ENCODE measurements at places on chromosomes 6 and 20. TPM values are rescaled to one million over a fixed set of nuclear protein-coding genes. Genes with fewer than 3 reads are reported as not detected.

SLC4A11 gene
- 1.0 TPM for total RNA-seq

SLC52A3 gene
- total RNA-seq, result 0.25 TPM

ZNF343 gene
- total RNA-seq, result 8.5 TPM

TRIM40 gene
- 1.3 TPM for total RNA-seq

DEFB127 gene
- not detected for total RNA-seq

PGC gene
- total RNA-seq, result not detected

HELZ2 gene
- total RNA-seq, result 16.4 TPM

SLC35F1 gene
- 33.0 TPM for total RNA-seq

STMND1 gene
- 0.08 TPM for total RNA-seq

HMGCLL1 gene
- 0.21 TPM for total RNA-seq

GZF1 gene
- 24.6 TPM for total RNA-seq

SEMG1 gene
- total RNA-seq, result 0.42 TPM

RNF217 gene
- 9.8 TPM for total RNA-seq

FRS3 gene
- total RNA-seq, result 11.8 TPM

CFAP206 gene
- 14.4 TPM for total RNA-seq

DYNLRB1 gene
- total RNA-seq, result 177 TPM

C20orf96 gene
- 10.9 TPM for total RNA-seq

PRR18 gene
- not detected for total RNA-seq

HCK gene
- total RNA-seq, result 0.62 TPM

SLC26A8 gene
- total RNA-seq, result 0.18 TPM

ULBP2 gene
- total RNA-seq, result 0.50 TPM

SLC22A7 gene
- total RNA-seq, result 0.88 TPM

LRRC73 gene
- 2.5 TPM for total RNA-seq

TNFRSF21 gene
- total RNA-seq, result 1.3 TPM

MCCD1 gene
- total RNA-seq, result 0.50 TPM

LY6G5C gene
- 5.2 TPM for total RNA-seq

PNISR gene
- total RNA-seq, result 81.8 TPM

TRIM31 gene
- total RNA-seq, result 1.2 TPM

PTCRA gene
- total RNA-seq, result 0.32 TPM

PHACTR3 gene
- total RNA-seq, result 37.3 TPM

ZNF184 gene
- 14.9 TPM for total RNA-seq

All from motor neuron (in vitro differentiated cells).